DND-41 (cell line): ENCODE measurements at places on chromosomes 4 and X.

- DNase-seq: no peak
Measured at GRCh38 chrX:45873781-45874180, 671.4 kb downstream of the ZNF674 start.

DNA sequence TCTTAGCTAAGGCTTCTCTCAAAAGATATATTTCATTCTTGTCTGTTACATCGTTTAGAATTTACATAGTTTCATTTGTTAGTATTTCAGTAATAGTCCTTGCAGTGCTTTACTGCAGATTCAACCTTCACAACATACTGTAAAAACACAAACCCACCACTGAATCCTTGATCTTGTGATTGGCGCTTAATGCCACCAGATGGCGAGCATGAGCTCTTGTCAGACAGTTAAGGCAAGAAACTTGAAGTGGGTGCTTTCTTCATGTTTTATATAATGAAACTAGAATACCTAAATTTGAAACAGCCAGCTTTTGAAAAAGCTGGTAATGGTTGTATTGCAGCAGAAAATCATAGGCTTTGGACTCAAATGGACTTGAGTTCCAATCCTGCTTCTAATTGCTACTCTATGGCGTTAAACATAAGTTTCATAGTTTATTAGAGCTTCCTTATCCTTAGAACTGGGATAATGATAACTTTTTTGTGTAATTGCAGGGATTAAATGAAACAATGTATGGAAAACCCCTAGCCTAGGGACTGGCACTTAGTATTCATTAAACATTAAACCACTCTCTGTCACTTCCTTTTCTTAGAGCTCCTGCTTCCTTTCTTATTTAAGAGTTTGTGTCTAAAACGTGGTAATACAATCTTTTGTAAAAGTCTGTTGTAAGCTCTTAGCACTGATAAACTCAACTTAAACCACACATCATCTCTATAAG lies 95.1 kb downstream of the USP9X start:
- peak; percentile 57 for DNase-seq

DNA sequence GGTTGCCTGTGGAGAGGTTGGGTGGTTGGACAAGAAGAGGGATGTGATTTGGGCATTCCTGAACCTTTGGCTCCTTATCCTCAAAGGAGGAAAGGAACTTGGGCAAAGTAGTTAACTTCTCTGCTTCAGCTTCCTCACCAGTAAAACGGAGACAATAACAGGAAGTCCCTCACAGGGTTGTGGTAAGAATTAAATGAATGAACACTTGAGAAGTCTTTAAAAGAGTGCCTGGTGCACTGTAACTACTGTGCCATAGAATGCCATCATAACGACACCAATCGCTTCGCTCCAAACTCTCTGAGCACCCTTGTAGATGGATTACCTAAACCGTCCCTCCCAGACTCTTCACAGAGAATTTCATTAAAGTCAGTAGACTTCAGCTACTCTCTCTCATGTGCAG lies 10.5 kb downstream of the ZCCHC18 start:
- no peak for DNase-seq

DNA sequence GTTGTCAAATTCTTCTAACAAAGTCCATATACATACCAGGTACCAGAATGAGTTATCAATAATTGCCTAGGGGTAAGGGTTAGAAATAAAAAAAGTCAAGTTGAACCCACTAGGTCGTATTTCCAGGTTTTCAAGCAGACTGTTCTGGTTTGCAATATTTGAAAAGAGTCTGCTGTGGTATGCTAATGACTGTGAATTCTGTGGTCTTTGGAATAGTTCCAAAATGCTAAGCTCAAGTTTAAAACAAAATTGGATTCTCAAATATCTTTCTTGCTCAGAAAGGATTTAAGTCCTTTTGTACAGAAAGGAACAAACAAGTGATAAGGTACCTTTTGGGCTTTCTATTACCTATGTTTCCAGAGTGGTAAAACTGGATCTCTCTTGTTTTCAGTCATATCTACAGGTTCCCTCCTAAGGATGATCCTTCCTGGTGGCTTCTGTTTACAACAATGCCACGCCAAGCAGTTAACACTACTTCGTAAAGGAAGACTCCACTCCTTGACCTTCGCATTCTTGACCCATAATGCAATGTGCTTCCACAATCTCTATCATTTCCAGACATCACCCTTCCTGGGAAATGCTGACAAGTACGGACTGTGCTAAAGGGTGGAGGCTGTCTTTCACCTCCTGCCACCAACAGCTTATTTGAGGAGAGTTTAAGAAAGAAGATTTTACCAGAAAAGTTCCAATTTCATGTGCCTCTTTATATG lies 531.7 kb upstream of the FTHL17 start:
- DNase-seq: no peak

- DNase-seq: no peak
Measured at GRCh38 chrX:48752498-48752897, 9.0 kb upstream of the GLOD5 start.

GRCh38 chrX:95764972-95765451 lies 919.6 kb upstream of the DIAPH2 start:
- DNase-seq: no peak

GRCh38 chr4:124433044-124433443 lies 279.5 kb downstream of the ANKRD50 start:
- no peak for DNase-seq
